AG20443 (cell line): ENCODE measurements at places on chromosomes 1 and 21.

DNA sequence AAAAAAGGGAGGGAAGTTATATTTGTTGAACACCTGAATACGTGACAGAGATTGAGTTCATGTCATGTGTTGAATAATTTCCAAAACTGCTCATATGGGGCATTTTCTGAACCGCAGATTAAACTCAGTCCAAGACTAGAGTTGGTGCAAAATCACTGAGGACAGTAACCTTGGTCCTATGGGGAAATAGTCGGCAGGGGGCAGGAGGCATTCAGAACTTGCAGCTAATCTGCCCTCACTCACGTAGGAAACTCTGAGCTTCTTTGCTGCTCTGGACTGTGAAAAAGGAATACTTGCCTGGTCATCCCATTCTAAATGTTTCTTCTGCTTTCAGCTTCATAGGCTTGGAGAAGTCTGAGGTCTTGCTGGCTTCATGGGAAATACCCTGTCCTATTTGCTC, 228.3 kb upstream of the ZP4 start:
- no peak for DNase-seq

- DNase-seq = peak; percentile 74
These were observed 9.1 kb upstream of the SLC19A1 start for GRCh38 chr21:45551316-45551715.

- no peak for DNase-seq
These were observed 1.4 kb downstream of the TIPRL start for GRCh38 chr1:168180148-168180524.

DNA sequence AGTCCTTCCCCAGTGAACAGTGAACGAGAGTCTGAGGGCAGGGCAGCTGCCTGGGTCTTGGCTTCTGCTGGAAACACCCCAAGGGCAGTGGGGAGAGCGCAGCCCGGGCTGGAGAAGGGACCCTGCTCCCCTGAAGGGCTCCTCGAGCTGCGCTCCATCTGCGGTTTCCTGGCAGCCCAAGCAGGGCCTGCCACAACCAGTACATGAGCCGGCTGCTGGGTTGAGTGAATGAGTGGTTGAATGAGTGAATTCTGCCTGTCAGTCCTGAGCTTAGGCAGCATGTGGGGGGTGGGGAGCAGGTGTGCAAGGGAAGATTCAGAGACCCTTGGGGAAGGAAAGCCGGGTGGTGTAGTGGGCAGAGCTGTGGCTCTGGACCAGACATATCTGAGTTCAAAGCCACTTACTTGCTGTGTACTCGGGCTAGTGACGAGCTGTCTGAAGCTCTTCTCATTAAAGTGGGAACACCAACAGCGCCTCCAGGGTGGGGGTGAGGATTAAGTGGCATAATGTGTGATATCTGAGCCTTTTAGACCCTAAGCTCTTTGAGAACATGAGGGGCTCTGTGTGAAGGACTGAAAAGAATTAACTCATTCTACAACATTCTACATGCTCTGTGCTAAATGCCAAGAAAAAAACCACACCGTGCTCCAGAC, 3.7 kb downstream of the OPRD1 start:
- no peak for DNase-seq

- no peak for DNase-seq
These were observed 930.5 kb downstream of the ADGRL2 start for GRCh38 chr1:82731216-82731615.

- peak; percentile 82 for DNase-seq
These were observed 632.0 kb downstream of the SMYD3 start for GRCh38 chr1:245874942-245875580.

- no peak for DNase-seq
These were observed 78.9 kb upstream of the SLC45A1 start for GRCh38 chr1:8239039-8239305.

DNA sequence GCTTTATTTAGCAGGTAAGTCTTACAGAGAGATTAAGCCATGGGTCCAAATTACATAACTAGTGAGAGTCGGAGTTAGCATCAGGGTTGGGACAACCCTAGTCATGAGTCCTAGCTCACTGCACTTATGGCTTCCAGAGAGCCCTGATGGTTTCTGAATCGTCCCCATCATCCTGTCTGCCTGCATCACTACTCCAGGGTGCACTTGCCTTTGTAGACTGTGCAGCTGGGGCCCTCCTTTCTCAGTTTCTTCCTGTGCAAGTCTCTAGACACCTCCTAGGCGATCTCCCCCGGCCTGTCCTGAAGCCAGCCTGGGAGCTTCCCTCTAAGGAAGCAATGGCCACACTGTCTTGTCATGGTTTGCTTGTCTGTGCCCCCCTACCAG, 37.1 kb downstream of the KIAA0040 start:
- no peak for DNase-seq

DNA sequence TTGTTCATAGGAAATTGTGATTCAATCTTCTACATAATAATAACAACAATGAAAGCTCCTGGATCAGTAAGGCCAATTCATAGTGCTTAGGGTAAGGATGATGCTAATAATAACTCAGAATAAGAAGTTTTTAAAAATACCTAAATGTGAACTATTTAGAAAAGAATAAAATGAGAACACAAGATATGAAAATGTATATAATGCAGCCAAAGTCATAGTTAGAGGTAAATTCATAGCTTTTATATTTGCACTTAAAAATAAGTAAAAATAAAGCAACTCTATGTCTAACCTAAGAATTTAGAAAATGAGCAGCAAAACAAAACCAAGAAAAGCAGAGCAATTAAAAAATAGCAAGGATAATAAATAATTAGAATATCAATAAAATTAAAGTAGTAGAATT, 43.5 kb upstream of the JUN start:
- DNase-seq = no peak

- peak; percentile 38 for DNase-seq
These were observed 30.3 kb downstream of the SMIM12 start for GRCh38 chr1:34829250-34829649.

DNA sequence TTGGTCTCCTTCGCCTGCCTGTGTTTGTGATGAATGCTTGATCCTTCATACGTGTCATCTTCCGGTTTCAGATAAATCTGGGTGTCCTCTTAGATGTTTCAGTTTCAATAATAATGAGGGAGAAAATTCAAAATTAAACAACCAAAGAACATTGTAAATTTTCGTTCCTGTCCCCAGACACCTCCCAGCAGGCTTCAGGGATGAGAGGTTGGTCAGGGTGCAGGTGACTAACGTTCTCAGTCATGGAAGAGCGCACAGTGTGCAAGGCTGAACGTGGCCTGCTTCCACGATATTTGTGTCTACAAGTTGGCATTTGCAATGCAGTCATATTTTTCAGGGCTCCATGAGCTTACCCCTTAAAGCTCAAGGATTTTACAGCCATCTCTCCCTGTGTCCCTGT, 147.1 kb upstream of the ARHGEF16 start:
- DNase-seq = no peak

DNA sequence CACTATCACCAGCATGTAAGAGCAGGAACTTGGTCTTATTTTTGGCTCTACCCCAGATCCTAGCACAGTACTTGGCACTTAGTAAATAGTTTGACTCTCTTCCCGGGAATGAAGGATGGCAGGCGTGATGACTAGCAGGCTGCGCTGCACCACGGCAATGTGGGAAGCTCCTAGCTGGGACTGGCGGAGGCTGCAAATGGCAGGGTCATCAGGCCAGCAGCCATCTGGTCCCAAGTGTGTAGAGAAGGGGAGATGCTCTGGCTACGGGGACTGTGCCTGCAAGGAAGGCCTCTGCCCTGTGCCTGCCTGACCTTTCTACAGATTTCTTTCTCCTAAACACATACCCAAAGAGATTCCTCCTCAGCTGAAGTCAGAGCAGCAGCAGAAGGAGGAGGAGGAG, 95.0 kb downstream of the KCND3 start:
- DNase-seq = no peak

DNA sequence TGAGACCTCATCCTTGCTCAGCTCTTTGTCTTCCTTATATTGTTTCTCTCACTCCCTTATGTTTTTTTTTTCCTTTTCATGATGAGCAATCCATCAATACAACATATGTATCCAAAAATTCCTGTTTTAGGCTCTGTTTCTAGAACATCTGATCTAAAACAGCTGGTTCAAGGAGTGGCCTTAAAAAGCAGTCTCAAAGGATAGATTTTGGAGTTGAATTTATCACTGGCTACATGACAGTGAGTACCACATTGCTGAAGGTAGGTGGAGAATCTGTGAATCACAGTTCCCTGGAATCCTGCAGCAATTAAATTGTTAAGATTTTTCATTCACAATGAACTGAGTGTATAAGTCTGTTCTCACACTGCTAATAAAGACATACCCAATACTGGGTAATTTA, 155.8 kb upstream of the ADAMTS5 start:
- DNase-seq = no peak

DNA sequence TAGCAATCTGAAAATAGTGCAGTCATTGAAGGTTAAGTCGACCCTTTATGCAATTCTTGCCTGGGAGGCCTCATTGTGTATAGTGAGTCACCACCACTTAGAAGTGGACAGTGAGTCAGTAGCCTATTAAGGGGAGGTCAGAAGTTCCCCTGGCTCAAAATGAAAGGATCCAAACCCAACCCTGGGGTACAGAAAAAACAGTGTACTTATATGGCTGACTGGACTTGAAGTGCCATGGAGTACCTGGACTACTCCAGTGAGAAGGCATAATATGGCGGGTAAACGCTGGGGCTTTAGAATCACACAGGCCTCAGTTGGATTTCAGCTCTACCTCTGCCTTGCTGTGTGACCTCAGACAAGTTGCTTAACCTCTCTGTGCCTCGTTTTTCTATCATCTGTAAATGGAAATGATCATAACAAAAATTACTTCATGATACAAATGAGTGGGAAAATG, 2.2 kb upstream of the BCL9 start:
- DNase-seq = peak; percentile 85

GRCh38 chr1:227043755-227044154, 103.7 kb downstream of the COQ8A start:
- no peak for DNase-seq
